ENCODE measurements at places on chromosomes 7 and 10.

DNA sequence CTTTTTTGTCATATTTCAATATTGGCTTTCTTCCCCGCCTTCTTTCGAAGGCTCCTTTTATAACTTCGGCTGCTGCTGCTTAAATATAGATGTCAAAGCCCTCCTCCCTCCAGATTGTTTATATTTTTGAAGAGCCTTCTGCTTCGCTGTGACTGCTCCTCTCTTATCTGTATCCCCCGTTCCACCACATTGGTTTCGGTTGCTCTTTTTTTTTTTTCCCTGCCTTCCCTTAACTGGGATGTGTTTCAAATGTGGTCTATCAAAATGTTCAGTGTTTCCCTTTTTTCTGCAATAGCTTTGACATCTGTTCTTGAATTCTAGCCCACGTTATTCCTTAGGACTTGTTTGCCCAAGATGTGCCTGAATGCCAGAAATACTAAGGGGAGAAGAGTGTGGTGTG is 96.4 kb downstream of the CUX1 start:
- no peak for DNase-seq

DNA sequence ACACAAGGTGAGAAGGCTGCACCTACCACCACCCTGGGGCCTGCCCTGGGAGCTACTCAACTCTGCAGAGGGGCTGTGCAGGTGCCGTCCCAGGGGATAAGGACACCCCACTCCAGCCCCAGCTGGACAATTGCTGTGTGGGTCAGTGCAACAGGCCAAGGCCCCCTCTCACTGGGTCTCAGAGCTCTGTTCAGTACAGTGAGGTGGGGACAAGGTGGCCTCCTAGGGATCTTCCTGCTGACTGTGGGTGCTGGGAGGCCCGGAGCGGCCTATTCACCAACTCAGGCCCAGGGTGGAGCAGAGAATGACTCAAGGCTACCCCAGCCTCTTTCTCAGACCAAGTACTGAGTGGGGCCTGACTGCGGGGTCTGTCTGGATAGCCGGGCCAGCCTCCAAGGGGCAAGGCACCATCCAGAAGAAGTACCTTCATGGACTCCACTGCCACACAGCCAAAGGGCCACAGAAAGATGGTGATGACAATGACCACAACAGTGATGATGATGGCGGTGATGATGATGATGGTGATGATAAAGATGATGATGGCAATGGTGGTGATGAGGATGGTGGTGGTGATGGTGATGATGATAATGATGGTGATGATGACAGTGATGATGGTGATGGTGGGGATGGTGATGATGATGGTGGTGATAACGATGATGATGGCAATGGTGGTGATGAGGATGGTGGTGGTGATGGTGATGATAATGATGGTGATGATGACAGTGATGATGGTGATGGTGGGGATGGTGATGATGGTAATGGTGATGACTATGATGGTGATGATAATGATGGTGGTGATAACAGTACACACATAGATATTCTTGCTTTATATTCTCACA is 59.8 kb upstream of the DNAAF5 start:
- DNase-seq: no peak

- DNase-seq: no peak
These were observed 167.0 kb downstream of the SFMBT2 start for GRCh38 chr10:7243873-7244272.

DNA sequence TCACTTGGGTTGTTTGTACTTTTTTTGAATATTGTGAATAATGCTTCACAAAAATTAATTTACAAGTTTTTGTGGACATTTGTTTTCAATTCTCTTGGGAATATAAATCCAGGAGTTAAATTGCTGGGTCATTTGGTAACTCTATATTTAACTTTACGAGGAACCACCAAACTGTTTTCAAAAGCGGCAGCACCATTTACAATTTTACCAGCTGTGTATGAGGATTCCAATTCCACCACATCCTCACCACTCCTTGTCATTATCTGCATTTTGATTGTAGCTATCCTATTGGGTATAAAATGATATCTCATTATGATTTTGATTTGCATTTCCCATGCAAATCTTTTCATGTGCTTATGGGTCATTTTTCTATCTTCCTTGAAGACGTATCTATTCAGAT is 4.0 kb upstream of the NUDT13 start:
- no peak for DNase-seq

GRCh38 chr7:24836084-24836483 is 78.8 kb upstream of the GSDME start:
- no peak for DNase-seq

DNA sequence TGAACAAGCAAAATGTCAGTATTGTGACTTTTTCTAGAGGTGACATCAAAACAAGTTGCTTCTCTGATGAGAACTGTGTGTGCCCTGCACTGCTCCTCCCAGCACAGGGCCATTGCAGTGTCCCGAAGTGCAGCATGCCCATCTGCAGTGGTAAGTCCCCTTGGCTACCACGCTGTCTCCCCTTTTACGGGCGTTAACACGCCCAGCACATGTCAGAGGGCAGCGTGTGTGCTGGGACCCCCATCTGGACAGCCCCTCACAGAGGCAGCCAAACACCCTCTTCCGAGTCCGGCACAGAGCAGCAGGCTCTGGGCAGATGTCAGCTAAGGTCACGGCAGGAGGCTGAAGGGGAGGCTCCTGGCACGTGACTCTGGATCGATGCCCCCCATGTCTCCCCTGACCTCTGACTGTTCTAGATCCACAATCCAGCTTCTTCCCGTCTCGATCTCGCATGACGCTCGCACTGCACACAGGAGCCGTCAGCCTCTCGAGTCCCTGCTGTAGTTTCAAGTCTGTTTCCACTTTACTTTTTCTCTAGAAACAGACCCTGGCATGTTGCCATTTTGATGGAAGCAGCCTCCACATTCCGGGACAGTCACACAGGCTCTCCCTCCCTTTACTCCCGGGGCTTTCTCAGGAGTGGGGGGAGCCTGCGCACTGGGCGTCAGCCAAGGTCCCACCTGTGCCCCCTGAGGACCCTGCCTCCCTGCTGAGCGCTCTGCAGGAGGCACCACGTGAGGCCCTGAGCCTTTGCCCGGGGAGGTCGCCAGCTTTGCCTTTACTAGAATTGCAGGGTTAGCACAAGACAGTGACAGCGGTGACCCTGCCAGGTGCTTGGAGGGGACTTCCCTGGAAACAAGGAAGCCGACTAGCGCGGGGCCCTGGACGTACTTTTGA is 133.8 kb downstream of the TCERG1L start:
- no peak for DNase-seq

DNA sequence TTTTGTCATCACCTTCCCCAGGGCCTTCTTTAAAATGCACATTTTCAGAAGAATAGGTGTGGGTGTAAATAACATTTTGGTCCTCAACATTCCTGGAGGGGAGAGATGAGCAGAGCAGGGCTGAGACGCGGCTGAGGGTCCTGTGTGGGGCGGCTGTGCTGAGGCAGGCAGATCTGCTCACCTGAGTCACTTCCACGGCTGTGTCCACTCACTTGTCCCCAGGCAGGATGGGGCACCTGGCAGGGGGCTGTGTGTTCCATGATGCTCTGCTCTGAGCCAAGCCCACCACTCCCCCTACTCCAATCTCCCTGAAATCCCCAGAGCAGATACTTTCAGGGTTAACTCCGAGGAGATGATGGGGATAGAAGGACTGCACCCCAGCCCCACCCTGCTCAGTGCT is 93.8 kb downstream of the GLRX3 start:
- DNase-seq: no peak

DNA sequence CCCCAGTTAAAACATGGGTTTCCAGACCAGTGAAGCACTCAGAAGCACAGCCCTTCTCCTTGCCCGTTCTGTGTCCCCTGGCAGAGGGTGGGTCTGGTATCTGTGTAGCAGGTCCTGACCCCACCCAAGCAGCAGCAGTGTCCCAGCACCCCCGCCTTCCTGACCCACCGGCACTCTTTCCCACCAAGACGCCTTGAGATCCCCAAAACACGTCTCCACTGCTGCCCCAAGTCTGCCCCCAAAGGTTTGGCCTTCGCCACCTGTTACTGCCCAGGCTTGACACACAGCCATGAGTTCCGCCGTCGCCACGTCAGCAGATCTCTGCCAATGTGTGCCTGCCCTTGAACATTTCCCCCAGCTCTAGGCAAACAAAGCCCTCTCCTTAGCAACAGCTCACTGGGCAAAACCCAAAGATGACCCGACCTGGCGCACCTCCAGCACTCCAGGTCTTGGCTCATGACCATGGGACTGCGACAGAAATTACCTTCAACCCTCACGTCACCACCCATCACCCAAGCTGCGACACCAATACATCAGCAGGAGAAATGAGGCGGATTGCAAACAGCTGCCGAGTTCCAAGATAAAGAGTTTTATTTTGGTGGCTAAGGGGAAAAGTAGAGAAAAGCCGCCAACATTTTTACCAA is 75.6 kb downstream of the CTBP2 start:
- DNase-seq: no peak

- no peak for DNase-seq
These were observed 14.5 kb downstream of the VENTX start for GRCh38 chr10:133252223-133252552.

DNA sequence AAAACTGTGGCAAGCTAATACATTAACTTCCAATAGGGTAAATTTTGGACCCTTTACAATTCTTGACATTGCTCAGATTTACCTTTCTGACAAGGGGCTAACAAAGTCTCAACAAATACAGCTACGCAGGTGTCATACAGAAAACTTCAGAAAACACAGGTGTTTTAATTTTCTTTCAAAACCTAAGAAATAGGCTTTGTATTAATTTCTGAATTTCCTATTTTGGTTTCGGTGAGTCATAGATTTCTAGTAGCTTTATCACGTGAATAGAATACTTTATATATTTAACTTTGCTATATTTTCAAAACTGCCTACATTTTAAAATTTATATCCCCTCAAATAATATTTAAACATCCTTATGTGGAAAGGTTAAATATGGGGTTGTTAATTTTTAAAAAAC is 215.3 kb downstream of the DGKB start:
- DNase-seq: no peak

DNA sequence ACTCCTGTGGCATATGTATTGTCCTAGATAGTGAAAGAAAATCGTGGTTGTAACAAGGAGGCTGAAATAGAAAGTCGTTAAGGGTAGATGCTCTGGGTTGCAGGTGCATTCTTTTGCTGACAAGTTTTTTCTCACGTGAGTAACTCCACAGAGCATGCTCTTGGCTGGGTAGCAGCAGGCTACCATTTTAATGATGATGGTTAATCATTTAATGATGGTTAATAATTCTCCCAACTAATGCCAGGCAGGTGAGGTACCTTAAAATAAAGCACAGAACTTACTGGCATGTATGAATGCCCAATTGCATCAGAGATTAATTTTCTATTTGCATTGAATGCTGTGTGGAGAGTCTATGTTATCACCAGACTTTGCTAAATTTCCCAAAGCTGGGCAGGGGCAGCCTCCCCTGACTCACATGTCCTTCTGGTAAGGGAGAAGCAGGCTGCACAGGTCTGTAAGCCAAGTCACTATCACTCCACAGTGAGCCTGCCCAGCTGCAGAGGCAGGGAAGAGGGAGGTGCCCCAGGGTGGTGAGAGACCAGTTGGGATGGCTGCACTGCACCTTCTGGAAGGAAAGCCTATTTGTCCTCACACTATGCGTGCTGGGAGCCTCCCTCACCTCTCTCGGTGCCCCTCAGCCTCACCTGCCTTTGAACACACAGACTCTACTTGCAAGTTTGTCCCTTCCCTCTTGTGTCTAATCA is 287.0 kb upstream of the IGFBP3 start:
- no peak for DNase-seq

DNA sequence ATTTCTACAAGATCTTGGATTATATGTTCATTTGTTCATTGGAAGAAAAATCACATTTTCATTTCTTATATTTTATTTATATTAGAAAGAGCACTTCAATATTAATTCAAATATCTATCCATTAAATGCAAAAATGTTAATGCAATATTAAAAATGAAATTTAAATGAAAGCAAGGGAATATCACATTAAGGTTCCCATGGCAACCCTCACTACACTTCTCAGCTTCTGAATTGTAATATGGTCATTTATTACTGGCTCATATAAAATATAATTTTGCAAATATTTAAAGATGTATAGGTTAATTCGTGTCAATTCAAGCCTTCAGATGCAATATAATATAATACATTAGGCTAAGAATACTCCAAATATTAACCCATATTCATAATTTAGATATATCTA is 38.8 kb downstream of the XRCC2 start:
- no peak for DNase-seq

- DNase-seq: no peak
These were observed 237.3 kb downstream of the DGKI start for GRCh38 chr7:137609500-137609899.

GRCh38 chr10:3790272-3790671 is 5.3 kb upstream of the KLF6 start:
- DNase-seq: no peak

DNA sequence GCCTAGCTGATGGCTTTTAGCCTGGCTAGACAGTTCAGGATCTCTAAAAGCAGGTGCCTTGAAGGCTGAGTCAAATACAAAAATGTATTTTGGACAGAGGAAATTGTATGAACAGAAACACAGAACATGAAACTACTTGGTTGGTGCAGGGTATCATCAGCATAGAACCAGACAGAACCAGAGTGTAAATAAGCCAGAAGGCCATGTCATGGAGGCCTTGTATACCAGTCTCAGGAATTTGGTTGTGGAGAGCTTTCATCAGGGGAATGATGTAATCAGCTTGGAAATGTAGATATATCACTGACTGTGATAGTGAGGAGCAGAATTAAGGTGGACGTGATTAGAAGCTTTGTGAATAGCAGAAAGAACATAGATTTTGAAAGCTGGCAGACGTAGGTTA is 82.9 kb downstream of the CFTR start:
- DNase-seq: no peak

- DNase-seq: no peak
These were observed 164.3 kb upstream of the SVIL start for GRCh38 chr10:29798921-29799690.

- DNase-seq: no peak
These were observed 8.3 kb downstream of the ZNF853 start for GRCh38 chr7:6623589-6624245.

GRCh38 chr7:126223729-126224128 is 1029.0 kb downstream of the GRM8 start:
- DNase-seq: no peak

GRCh38 chr10:93758891-93759410 is 1.2 kb downstream of the LGI1 start:
- DNase-seq: no peak

DNA sequence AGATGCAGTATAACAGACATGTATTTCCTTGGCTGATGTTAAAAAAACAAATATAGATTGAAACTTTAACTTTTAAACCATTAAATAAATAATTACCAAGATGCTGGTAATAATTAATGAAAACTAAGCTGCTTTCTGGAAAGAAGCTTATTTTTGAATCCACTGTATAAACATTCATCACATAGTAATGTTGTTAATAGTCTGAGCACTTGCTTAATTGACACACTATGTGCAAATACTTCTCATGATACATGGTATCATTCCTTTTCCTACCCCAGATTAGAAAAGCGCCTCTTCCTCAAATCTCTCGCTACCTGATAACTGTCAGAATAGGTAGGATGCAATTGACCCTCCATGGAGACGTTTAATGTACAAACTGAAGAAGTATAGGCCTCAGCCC is 15.0 kb upstream of the COL28A1 start:
- DNase-seq: no peak

Measured in AG04449 (cell line).